ENCODE measurements at places on chromosomes 13 and 19. TPM values are rescaled to one million over a fixed set of nuclear protein-coding genes. Genes with fewer than 3 reads are reported as not detected.
A peak's percentile ranks its signal among the peaks of the same experiment; 100 is the strongest.

Gene ICAM1
- polyA plus RNA-seq, result 8.8 TPM

Gene SLITRK6
- 0.76 TPM for polyA plus RNA-seq

Gene FFAR1
- polyA plus RNA-seq, result not detected

Gene ZNF709
- 0.63 TPM for polyA plus RNA-seq

Gene MYBPC2
- polyA plus RNA-seq, result 0.10 TPM

- no peak overlapping the region for H3K27ac ChIP-seq
- no peaks in the 10 kb centered on the region for H3K4me1 ChIP-seq
- H3K4me3 ChIP-seq, result no peak overlapping the region
- H3K27me3 ChIP-seq, result no peaks in the 10 kb centered on the region
- DNase-seq, result peak; percentile 46
- H3K36me3 ChIP-seq, result no peaks in the 10 kb centered on the region
These were observed 58.7 kb upstream of the PABPC3 start for GRCh38 chr13:25037057-25037813.

- no peak overlapping the region for H3K27ac ChIP-seq
- H3K4me3 ChIP-seq, result no peak overlapping the region
- H3K27me3 ChIP-seq, result no peaks in the 10 kb centered on the region
- no peak for DNase-seq
- peaks cover 47% of the 10 kb centered on the region for H3K4me1 ChIP-seq
These were observed 52.5 kb downstream of the ARHGAP35 start for GRCh38 chr19:46913198-46913851.

- DNase-seq, result peak; percentile 61
- H3K36me3 ChIP-seq, result peaks cover under 1% of the 10 kb centered on the region
- no peaks in the 10 kb centered on the region for H3K27me3 ChIP-seq
- H3K27ac ChIP-seq, result peak overlapping the region; percentile 87
- H3K4me3 ChIP-seq, result peak overlapping the region; percentile 71
These were observed 500 bp downstream of the ZFP30 start for GRCh38 chr19:37654629-37655300.

GRCh38 chr19:47661161-47661560, 52.1 kb upstream of the EHD2 start:
- DNase-seq, result no peak
- H3K36me3 ChIP-seq, result no peaks in the 10 kb centered on the region
- peaks cover 96% of the 10 kb centered on the region for H3K4me1 ChIP-seq
- H3K27ac ChIP-seq, result peak overlapping the region; percentile 98
- H3K27me3 ChIP-seq, result no peaks in the 10 kb centered on the region

GRCh38 chr19:21321996-21322395, 7.2 kb downstream of the ZNF708 start:
- H3K27me3 ChIP-seq, result no peaks in the 10 kb centered on the region
- peaks cover 2% of the 10 kb centered on the region for H3K4me1 ChIP-seq
- no peak overlapping the region for H3K27ac ChIP-seq
- peaks cover 10% of the 10 kb centered on the region for H3K36me3 ChIP-seq
- H3K4me3 ChIP-seq, result no peak overlapping the region

DNA sequence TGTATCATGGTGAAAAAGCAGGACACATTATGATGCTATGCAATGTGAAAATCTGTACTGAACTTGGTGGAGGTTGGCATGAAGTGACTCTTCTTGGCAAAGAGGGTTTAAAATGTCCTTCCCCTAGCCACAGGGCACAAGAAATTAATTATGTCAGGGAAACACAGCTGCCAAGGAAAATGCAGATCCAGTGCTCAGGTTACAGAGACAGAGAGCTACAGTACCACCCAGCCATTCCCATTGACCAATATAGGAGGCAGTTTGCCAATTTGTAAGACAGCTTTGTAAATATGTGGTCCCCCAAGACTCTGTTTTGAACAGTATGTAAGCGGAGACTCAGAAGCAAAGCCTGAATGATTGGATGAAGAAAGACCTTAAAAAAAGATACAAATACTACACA, 69.4 kb upstream of the KLF12 start:
- no peaks in the 10 kb centered on the region for H3K36me3 ChIP-seq
- no peak overlapping the region for H3K27ac ChIP-seq
- DNase-seq, result no peak
- H3K4me1 ChIP-seq, result no peaks in the 10 kb centered on the region
